ENCODE measurements at places on chromosomes 12 and 14.

DNA sequence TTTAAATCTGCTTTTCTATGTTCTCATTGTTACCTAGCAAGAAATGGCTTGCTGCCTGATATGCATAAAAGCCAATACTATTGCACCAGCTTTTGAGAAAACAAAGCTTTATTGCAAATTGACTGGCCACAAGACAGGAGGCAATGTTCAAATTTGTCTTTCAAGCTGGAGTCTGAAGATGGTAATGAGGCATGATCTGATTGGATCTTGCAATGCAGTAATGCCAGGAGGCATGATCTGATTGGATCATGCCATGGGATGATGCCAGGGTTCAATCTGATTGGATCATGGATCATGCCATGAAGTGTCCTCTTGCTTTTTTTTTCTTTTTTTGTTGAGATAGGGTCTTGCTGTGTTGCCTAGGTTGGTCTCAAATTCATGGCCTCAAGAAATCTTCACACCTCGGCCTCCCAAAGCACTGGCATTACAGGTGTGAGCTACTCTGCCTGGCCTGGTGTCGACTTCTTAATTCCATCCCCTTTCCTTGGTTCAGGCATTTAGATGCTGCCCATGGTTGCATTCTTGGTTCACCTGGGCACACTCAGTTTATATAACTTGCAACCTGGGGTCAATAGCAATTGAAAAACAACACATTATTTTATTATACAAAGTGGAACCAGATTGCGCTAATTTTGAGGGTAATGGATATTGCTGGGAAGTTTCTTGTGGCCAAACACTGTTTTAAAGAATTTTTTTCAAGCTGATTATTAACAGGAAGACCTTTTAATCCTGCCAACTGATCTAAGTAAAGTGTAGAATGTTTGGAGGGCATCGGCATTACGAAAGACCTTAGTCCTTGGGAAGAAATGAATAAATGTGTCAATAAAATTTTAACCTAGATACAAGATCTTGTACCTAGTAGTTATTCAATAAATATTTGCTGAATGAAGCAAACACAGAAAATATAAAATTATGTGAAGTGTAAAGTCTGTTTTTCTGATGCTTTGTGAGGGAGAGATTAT lies 38.8 kb downstream of the HSD17B6 start:
- DNase-seq = no peak

DNA sequence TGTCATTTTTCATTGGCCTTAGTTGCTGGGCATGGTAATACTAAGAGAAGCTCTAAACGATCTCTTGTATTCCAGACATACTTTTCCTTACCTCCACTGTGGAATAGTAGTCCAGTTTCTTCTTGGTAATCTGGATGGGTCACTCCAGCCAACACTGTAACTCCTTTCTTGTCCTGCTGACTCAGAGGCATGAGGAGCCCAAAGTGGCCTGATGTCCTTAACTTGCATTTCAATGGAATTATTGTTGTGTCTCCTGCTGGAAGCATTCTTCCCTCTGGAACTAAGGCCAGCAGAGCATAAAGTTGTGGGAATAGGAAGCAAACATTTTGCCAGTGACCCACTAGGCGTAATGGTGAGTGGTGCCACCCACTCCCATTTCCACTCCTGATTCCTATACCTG lies 33.1 kb downstream of the DAAM1 start:
- DNase-seq = no peak

DNA sequence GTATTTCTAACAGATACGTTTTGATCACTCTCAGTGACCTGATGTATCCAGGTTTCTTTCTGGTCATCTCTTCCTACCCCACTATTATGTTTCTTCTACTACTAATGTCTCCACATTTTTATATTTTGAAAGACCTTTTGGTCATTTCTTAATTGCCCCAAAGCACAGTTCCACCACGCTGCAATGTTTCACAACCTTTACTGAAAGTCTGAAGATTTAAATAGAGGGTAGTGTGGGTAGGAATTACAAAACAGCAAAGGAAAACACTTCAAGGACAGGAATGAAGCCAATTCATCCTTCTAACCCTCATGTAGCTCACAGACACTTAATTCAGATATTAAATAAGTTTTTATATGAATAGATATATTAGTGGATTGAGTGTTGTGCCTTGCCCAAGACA lies 36.1 kb upstream of the SLC16A7 start:
- DNase-seq = no peak

GRCh38 chr12:114131824-114132223 lies 165.7 kb upstream of the RBM19 start:
- no peak for DNase-seq

DNA sequence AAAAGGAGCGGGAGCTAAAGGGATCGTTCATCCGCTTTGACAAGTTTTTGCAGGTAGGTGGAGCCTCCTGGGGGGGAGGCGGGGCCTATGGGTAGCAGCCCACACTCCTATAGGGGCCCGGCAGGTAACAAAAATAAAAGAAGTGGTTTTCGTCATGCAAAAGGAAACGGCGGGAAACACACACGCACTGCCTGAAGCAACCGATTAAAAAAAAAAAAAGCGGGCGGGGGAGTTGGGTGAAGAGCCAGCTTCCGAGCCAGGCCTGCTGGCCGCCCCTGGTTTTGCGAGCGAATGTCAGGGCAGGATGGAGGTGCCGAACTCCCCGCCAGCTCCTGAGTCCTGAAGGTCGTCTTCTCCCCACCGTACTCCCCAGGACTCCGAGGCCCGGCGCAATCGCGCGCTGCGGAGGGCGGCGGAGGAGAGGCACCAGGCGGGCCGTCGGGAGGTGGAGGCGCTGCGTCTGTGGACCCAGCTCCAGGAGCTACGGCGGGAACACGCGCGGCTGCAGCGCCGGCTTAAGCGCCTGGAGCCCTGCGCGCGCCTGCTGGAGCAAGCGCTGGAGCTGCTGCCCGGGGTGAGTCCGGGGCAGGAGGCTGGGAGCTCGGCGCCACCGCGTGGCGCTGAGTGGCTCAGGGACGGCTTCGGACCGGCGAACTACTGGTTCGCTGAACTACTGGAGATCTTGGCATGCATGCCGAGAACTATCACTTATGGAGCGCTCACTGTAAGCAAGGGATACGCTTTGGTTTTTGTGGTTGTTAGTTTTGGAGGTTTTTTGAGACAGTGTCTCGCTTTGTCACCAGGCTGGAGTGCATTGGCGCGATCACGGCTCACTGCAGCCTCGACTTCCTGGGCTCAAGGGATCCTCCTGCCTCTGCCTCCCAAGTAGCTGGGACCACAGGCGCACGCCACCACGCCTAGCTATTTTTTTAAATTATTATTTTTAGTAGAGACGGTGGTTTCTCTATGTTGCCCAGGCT lies 3.6 kb downstream of the CFAP73 start:
- DNase-seq = peak; percentile 97

- no peak for DNase-seq
Observed at GRCh38 chr12:9041321-9041720, 52.0 kb downstream of the KLRG1 start.

GRCh38 chr12:26195641-26196420 lies 458 bp downstream of the SSPN start:
- DNase-seq = peak; percentile 80

- peak; percentile 54 for DNase-seq
Observed at GRCh38 chr12:109737631-109738030, 24.0 kb downstream of the FAM222A start.

- DNase-seq = no peak
Observed at GRCh38 chr14:81415781-81416180, 15.7 kb upstream of the STON2 start.

- DNase-seq = no peak
Observed at GRCh38 chr14:23095196-23096108, at the start of gene C14orf119. C14orf119 (plus strand) TSS chr14:23095505; CDS start chr14:23097659, 2,154 bp downstream.

- DNase-seq = no peak
Observed at GRCh38 chr14:60655898-60656685, 6.8 kb upstream of the SIX1 start.

- DNase-seq = no peak
Observed at GRCh38 chr12:122869207-122869973, 26.5 kb downstream of the VPS37B start.

DNA sequence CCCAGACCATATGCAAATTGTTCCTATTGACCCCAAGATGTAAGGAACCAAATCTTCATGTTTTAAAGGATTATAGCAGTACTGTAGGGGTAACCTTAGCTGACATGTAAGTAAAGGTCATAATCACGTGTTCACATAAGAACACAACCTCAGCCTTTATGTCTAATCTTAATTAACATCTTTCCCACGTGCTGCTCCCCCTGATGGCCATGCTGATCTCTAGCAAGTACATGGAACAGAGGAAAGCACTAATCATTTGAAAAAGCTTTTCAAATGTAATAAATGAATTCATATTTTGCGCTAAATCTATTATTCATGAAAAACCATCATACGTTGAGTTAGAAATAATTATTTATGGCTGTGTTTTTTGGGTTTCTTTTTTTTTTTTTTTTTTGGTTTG lies 30.5 kb upstream of the ITPR2 start:
- DNase-seq = peak; percentile 51

DNA sequence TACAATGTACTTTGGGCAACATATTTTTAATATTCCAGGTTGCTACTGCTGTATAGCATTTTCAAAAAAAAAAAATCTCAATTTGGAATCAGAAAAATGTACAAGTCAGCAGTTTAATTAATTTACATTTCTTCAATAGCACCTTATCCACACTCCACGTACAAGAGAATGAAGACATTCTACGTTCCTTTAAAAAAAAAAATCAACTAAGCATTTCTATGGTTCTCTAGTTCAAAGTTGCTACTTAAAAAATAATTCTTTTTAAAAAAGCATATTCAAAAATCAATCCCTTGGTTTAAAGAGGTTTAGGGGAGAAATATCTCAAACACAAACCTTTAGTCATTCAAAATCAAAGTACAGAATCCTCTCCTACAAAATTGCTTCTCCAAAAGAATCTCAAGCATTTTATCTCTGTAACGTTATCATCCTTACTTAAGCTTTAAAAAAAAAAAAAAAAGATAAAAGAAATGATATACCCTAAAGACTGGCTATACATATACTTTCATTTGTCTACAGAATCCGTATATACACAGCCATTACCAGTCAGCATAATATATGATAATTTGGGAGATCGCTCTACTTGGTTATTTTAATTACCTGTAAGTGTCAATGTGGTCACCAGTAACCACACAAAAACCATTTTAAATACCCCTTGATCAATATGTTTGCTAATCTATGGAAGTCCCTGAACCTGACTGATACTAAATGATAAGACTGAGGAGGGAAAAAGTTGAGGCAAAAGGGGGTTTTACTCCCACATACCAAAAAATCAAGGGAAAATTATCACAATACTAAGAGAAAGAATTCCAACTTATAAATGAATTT lies 2.7 kb downstream of the MED13L start:
- DNase-seq = no peak

GRCh38 chr12:98387444-98387843 lies 127.9 kb upstream of the TMPO start:
- DNase-seq = no peak

- DNase-seq = no peak
Observed at GRCh38 chr12:138898-139534, 72.4 kb downstream of the IQSEC3 start.

- no peak for DNase-seq
Observed at GRCh38 chr12:29155079-29155478, 6.0 kb downstream of the FAR2 start.

DNA sequence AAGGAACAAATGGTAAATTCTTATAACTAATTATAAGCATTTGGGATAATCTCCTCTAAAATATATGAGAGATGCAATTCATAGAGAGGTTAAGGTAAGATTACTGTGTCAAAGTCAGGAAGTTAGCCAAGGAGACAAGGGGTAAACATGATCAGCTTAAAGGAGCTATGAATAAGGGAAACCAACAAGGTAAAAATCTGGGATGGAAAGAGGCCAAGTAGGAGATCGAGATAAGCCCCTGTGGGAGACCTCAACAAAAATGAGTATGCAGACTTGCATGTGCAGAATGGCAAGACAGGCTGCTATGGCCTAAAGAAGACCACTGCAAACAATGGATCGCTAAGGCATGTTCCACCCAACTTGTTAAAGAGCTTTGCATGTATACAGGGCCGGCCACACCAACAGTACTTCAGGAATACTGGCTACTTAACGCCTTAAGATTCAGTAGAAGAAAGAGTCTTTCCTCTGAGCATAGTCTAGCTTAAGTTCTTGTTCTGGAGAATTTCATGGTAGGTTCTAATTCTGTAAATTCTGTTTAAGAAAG lies 738.6 kb downstream of the GALC start:
- DNase-seq = no peak

DNA sequence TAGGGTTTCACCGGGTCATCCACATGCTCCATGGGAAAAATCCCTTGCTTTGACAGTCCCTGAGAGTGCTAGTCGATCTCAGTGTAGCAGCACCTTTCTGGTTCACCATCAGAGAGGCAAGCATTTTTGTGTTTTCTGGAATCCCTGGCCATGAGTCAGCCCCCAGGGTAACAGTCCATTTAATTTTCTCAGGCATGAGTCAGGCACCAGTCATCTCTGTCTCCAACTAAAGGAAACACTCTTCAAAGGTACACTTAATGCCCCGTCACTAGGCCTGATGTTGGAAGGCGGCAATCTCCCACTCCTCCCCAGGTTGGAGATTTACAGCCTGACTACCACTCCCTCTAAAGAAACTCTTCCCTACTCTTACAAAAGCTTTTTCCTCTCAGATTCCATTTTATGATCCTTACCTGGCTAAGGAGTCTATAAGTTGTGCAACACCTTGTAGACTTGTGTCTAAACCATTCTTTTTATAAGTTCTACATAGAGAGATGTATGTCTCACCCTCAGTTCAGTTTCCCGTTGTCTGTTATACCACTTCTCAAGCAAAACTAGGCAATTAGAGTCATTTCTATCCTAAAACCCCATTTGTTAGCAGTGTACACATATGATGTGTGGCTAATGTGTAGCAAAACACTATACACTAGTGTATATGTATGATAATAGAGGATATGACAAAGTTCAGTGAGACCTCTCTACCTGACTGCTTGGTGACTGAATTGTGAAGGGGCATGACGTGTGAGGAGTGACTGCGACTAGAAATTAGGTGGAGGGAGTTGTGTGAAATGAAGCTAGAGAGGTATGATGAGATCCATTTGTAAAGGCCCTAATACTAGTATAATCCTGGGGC lies 24.6 kb downstream of the TMEM19 start:
- peak; percentile 55 for DNase-seq

DNA sequence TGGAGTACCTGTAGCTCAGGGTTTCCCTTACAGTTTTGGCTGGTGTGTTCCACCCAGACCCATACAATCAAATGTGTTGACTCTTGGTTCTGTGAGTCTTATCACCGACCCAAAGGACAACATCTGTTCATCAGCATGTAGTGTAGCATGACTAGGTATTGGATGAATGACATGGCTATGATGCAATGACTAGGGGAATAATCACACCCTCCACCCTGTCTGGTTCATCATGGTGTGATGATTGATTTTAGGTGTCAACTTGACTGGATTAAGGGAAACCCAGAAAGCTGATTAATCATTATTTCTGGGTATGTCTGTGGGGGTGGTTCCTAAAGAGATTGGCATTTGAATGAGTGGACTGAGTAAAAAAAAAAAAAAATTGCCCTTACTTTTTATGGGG lies 311.3 kb downstream of the DPF3 start:
- no peak for DNase-seq

Measured in DMS53 (cell line).